SW480 (cell line): ENCODE measurements at places on chromosomes 7 and 10.

DNA sequence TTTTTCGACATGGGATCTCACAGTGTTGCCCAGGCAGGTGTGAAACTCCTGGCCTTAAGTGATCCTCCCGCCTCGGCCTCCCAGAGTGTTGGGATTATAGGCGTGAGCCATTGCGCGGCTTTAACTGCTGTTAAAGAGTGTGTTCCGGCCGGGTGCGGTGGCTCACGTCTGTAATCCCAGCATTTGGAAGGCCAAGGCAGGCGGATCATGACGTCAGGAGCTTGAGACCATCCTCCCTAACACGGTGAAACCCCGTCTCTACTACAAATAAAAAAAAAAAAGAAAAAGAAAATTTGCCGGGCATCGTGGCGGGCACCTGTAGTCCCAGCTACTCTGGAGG lies 1.1 kb downstream of the RABGEF1 start:
- no peak for DNase-seq

GRCh38 chr10:110304394-110304779 lies 333 bp downstream of the SMNDC1 start:
- DNase-seq: no peak

- DNase-seq: no peak
These were observed 408.6 kb upstream of the GALNT17 start for GRCh38 chr7:70723339-70723738.

GRCh38 chr10:110407301-110408170 lies 90.2 kb upstream of the DUSP5 start:
- DNase-seq: no peak

GRCh38 chr10:97765201-97765600 lies 6.6 kb downstream of the SFRP5 start:
- DNase-seq: peak; percentile 71

GRCh38 chr7:74655768-74656440 lies 1.6 kb upstream of the GTF2I start:
- DNase-seq: no peak

DNA sequence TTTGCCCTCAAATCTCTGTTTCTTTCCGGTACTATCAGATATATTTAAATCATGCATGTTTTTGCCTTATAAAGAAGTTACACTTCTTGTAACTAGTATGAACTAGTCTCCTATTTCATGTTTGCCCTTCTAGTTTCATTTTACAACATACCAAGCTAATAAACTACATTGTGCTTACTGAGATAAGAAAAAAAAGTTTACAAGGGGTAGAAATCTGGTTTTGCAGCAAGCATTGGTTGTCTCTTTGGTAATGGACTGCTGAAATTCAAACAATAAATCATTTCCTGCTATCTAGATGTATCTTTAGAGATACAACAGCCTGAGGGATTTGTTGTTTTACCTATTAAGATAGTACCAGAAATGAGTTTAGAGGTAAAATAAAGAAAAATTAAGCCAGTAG lies 18.8 kb downstream of the PTTG1IP2 start:
- no peak for DNase-seq

DNA sequence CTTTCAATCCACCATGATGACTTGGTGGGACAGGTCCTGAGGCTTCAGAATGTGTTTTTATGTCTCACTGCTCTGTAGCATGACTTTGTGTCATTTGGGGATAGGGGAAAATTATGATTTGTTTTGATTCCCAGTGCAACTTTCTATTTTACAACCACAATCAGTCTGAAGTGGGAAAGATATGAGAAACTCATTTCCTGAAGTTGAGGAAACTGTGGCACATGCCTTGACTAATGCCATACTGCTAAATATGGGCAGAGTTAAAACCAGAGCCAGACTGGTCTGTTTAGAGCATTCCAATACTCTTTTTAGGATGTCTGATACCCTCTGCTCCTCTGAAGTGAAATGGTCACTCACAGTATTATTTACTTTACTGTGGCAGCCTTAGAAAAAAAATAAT lies 307.7 kb downstream of the ADRA2A start:
- no peak for DNase-seq

GRCh38 chr7:135095450-135095849 lies 52.4 kb upstream of the TMEM140 start:
- DNase-seq: no peak

GRCh38 chr10:29199339-29199738 lies 89.5 kb upstream of the LYZL1 start:
- DNase-seq: no peak

- DNase-seq: no peak
These were observed 10.0 kb downstream of the PITRM1 start for GRCh38 chr10:3162533-3162932.

DNA sequence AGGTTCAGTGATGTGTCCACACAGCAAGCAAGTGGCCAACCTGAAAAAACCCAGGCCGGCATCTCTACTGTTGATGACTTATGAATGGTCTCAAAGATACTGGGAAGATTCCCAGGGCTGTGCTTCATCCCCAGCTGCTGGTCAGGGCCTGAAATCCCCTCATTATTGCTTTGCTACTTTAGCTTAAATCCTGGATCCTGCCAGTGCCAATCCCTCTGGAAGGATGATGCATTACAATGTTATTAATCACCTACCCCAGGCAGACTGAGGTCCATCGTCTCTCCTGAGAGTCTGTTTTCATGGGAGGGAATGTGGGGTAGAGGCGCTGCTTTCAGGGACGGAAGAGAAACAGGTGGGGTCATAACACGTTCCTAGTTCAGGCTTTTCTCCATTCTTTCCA lies 371.6 kb downstream of the RPS24 start:
- DNase-seq: no peak

DNA sequence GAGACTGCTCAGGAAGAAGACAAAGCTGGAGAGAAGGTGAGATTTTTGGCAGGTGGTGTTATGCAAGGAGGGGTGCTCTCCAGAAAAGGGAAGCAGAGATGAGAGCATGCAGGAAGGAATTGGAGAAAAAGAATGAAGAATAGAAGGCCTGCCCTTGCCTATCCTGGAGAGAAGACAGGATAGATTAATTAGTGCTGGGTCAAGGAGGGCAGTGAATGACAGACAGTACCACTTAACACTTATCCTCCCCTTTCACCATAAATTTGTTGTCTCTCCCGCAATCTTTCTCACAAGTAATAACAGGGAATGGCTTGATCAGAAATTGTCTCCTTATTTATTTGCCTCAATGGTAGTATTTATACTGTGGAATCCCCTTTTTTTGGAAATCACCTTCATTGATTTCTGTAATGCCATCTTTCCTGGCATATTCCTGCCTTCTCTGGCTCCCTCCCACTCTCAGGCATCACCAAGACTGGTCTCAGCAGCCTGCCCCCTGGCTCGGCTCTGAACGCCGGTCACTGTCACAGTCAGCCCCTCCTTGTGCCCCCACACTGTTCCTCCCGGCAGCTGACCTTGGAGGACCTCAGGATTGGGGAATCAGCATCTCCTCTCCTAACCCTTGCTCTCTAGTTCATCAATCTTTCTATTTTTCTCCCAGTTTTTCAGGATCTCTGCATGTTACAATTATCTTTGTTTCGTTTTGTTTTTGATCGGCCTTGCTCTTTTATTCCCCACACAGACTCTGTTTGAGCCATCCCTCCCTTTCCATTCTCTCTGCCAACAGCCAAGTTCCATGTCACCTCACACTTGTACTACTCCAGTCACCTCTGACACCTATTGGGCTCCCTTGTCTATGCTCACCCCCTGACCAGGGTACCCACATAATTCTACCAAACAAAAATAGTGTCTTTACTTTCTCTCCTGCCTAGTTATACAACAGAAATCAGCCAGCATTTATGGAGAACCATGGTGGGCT lies 294.2 kb downstream of the PLXDC2 start:
- no peak for DNase-seq

DNA sequence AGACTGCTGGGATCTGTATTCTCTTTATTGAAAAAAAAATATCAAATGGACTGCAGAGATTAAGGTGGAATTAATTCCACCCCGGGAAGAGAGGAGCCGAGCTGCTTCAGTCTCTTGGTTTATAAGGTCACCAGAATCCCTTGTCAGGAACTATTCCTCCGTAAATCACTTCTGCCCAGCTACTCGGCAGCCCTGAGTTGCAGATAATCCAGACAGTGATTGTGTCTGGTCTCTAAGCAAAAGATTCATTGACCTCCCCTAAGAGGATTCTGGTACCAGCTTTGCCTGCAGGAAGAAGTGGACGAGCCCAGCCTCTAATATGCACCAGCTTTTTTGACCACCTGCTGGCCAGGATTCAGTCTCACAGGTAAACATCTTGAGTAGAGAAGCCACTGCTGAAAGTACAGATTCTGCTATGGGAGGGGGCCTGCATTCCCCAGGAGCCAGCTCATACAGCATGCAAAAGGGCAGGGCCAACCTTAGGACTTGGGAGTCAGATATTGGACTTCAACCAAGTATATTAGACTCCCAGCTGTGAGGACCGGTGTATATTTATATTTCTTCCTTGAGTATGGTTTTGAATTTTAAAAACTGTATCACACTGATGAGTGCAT lies 27.1 kb upstream of the PLXNA4 start:
- no peak for DNase-seq

DNA sequence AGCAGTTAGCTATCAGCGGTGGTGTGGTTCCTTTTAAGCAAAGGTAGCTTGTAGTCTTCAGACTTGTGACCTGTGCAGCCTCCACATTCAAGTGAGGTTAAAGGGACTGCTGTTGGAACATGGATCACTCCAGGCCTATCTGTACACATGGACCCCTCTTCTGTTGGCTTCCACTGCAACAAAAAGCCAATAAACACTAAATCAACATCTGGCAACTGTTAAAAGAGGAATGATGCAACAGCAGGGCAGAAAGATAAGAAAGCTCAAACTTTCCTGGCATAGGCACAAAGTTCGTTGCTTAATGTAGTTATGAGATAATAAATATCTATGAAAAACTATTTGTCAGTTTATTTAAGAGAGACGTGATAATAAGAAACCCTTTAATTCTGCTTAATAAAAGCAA lies 4.0 kb upstream of the MINPP1 start:
- no peak for DNase-seq

DNA sequence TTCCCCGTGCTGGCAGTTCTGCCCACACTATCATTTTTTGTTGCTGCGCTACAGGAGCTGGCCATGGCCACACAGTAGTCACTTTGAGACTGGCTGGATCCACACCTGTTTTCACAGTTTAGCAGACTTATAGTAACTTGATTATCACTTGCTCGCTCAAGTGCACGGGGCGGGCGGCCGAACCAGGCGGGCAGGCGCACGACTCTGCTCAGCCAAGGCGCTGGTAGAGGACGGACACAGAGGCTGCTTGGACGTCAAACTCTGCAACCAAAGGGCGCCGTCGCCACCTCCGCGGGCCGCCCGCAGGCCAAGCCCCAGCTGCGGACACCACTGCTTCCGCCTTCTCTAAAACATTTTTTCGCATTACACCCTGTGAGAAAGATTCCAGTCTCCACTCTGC lies 38.4 kb upstream of the PHYHIPL start:
- no peak for DNase-seq
